Mucosa of descending colon (tissue), 3 donors: ENCODE measurements at places on chromosomes 1 and 21. TPM values are rescaled to one million over a fixed set of nuclear protein-coding genes. Genes with fewer than 3 reads are reported as not detected.

AMY1B gene
- total RNA-seq = not detected

IVNS1ABP gene
- 111 TPM for total RNA-seq

RNF207 gene
- 63.9 TPM for total RNA-seq

SMCP gene
- not detected for total RNA-seq

OPTC gene
- total RNA-seq = not detected

FAM72D gene
- total RNA-seq = 0.19 TPM

PPFIA4 gene
- total RNA-seq = 4.0 TPM

CASQ2 gene
- total RNA-seq = 2.1 TPM

CFHR3 gene
- total RNA-seq = not detected

KLHDC8A gene
- 0.78 TPM for total RNA-seq

LAMC1 gene
- 46.7 TPM for total RNA-seq

SPATA21 gene
- 0.22 TPM for total RNA-seq

FLVCR1 gene
- 9.7 TPM for total RNA-seq

MTARC1 gene
- 22.7 TPM for total RNA-seq

SPRR1B gene
- total RNA-seq = not detected

SPRR1A gene
- not detected for total RNA-seq

SELL gene
- total RNA-seq = 0.92 TPM

SLC44A5 gene
- total RNA-seq = 1.6 TPM

C1orf35 gene
- total RNA-seq = 15.7 TPM

DYNLT5 gene
- not detected for total RNA-seq

INAVA gene
- total RNA-seq = 82.0 TPM

LRRC38 gene
- total RNA-seq = not detected

MCOLN3 gene
- total RNA-seq = 0.80 TPM

OR6N2 gene
- not detected for total RNA-seq

RGS8 gene
- not detected for total RNA-seq
